ENCODE measurements at places on chromosomes 1 and 21. TPM values are rescaled to one million over a fixed set of nuclear protein-coding genes. Genes with fewer than 3 reads are reported as not detected.

Gene MCM3AP
- 63.1 TPM for total RNA-seq

Gene PLD5
- total RNA-seq: not detected

DNA sequence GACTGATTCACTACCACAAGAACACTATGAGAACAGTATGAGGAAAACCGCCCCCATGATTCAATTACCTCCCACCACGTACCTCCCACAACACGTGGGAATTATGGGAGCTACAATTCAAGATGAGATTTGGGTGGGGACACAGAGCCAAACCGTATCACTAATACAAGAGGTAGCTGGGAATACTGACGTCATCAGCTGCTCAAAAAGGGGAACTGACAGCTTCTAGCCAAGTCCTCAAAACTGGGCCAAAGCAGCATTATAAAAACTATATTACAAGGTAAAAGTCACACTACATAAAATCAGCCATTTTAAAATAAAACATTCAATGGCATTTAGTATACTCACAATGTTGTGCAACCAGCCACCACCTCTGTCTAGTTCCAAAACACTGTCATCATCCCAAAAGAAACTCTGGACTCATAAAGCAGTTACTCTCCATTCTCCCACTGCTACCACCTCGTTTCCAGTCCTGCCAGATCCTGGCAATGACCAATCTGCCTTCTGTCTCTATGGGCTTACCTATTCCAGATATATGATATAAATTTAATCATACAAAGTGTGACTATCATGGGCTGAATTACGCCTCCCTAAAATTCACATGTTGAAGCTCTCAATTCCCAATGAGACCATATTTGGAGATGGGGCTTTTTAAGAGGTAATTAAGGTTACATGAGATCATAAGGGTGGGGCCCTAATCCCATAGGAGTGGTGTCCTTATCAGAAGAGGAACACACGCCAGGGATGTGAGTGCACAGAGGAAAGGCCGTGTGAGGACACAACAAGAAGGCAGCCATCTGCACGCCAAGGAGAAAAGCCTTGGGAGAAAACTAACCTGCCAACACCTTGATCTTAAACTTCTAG, 192.1 kb downstream of the SETD4 start:
- no peak overlapping the region for H3K4me3 ChIP-seq
- no peaks in the 10 kb centered on the region for H3K36me3 ChIP-seq
- DNase-seq: no peak
- H3K27ac ChIP-seq: no peak overlapping the region

- peak; percentile 27 for DNase-seq
- H3K27me3 ChIP-seq: peaks cover 19% of the 10 kb centered on the region
- H3K4me3 ChIP-seq: no peak overlapping the region
- no peaks in the 10 kb centered on the region for H3K36me3 ChIP-seq
- H3K4me1 ChIP-seq: peaks cover 7% of the 10 kb centered on the region
These were observed 89.0 kb upstream of the BCAR3 start for GRCh38 chr1:93770640-93771039.

GRCh38 chr1:64692911-64693310, 52.0 kb upstream of the RAVER2 start:
- no peaks in the 10 kb centered on the region for H3K27me3 ChIP-seq
- H3K36me3 ChIP-seq: no peaks in the 10 kb centered on the region
- H3K27ac ChIP-seq: no peak overlapping the region
- H3K4me1 ChIP-seq: peaks cover 10% of the 10 kb centered on the region
- H3K4me3 ChIP-seq: no peak overlapping the region
- DNase-seq: no peak

DNA sequence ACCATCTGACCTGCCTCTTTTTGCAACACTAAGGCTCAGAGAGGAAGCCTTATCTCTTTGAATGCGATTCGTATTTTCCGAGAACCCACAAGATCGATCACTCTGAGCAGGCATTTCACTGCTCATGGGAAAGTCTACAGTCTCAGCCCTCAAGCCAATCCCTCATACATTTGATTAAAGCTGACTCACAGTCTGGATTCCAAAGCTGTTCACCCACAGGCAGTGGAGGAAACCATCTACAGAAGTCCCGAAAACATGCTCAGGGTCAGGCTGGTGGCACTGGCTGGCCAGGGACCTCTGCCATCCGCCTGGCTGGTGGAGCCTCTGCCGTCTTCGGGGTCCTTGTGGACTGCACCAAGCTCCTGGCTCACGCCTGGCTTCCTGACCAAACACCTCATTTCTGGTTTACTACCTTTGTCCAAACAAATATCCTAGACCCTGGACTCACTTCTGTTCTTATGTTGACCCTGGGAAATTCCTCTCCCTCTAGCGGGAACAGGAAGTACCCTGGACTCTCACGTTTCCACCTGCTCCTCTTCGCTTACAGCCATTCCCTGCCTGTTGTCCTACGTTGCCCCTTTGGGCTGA, 650.0 kb downstream of the SMYD3 start:
- H3K36me3 ChIP-seq: no peaks in the 10 kb centered on the region
- H3K27ac ChIP-seq: no peak overlapping the region
- no peak overlapping the region for H3K4me3 ChIP-seq
- H3K27me3 ChIP-seq: no peaks in the 10 kb centered on the region

DNA sequence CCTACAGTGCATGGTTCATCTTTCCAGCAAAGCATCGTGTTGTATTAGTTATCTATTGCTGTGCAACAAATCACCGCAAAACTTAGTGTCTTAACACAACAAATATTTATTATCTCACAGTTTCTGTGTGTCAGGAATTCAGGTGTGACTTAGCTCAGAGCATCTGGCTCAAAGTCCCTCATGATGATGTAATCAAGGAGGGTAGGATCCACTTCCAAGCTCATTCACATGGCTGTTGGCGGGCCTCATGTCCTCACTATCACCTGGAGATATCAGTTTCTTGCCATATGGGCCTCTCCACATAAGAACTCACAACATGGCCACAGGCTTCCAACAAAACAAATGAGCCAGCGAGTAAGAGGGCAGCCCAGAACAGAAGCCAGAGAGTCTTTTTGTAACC, 135.6 kb upstream of the GJB5 start:
- DNase-seq: no peak
- no peak overlapping the region for H3K4me3 ChIP-seq
- H3K27ac ChIP-seq: no peak overlapping the region

- peaks cover 16% of the 10 kb centered on the region for H3K4me1 ChIP-seq
- H3K4me3 ChIP-seq: no peak overlapping the region
- no peaks in the 10 kb centered on the region for H3K36me3 ChIP-seq
- H3K27ac ChIP-seq: peak overlapping the region; percentile 60
- peak; percentile 84 for DNase-seq
These were observed 30.0 kb downstream of the ARHGEF10L start for GRCh38 chr1:17569200-17570139.

Gene MED8
- total RNA-seq: 120 TPM

Gene CHODL
- under 0.01 TPM for total RNA-seq

GRCh38 chr1:62144238-62144831, 50.3 kb upstream of the L1TD1 start:
- no peak overlapping the region for H3K4me3 ChIP-seq
- peak; percentile 52 for DNase-seq
- H3K27me3 ChIP-seq: no peaks in the 10 kb centered on the region
- no peaks in the 10 kb centered on the region for H3K36me3 ChIP-seq
- no peak overlapping the region for H3K27ac ChIP-seq

DNA sequence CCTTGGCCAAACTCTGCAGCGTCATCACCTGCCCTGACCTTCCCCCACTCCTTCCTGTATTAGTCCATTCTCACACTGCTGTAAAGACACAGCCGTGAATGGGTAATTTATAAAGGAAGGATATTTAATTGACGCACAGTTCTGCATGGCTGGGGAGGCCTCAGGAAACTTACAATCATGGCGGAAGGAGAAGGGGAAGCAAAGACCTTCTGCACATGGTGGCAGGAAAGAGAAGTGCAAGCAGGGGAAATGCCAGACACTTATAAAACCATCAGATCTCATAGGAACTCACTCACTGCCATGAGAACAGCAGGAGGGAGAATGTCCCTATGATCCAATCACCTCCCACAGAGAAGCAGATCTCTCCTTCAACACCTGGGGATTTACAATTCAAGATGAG, 408.5 kb downstream of the PTPRU start:
- H3K4me3 ChIP-seq: no peak overlapping the region
- H3K27ac ChIP-seq: no peak overlapping the region
- H3K27me3 ChIP-seq: peaks cover 2% of the 10 kb centered on the region
- H3K4me1 ChIP-seq: peaks cover 2% of the 10 kb centered on the region
- no peak for DNase-seq
